ENCODE measurements at places on chromosomes 12 and 14. TPM values are rescaled to one million over a fixed set of nuclear protein-coding genes. Genes with fewer than 3 reads are reported as not detected.

Gene BBS10
- 13.2 TPM for total RNA-seq

Gene SLC22A17
- 0.17 TPM for total RNA-seq

Gene DDX51
- total RNA-seq, result 6.4 TPM

Gene KRT1
- not detected for total RNA-seq

Gene EPYC
- not detected for total RNA-seq

Gene ASCL1
- total RNA-seq, result not detected

Gene WIF1
- total RNA-seq, result not detected

Gene EML1
- 40.1 TPM for total RNA-seq

Gene GALNT4
- total RNA-seq, result 26.0 TPM

Gene KRT83
- not detected for total RNA-seq

Gene HNRNPC
- total RNA-seq, result 675 TPM

Gene ADAM21
- under 0.01 TPM for total RNA-seq

Gene BRMS1L
- 3.3 TPM for total RNA-seq

Gene FAM186B
- 0.11 TPM for total RNA-seq

Gene LHX5
- total RNA-seq, result not detected

Gene PPFIA2
- not detected for total RNA-seq

Gene GTF2H3
- total RNA-seq, result 21.2 TPM

Gene PTPRR
- 0.09 TPM for total RNA-seq

Gene TRPV4
- total RNA-seq, result 1.5 TPM

Gene GPRC5D
- total RNA-seq, result not detected
